ENCODE measurements at places on chromosomes 16 and 17. TPM values are rescaled to one million over a fixed set of nuclear protein-coding genes. Genes with fewer than 3 reads are reported as not detected.

Gene TGFB1I1
- total RNA-seq, result 66.3 TPM

Gene CD300E
- 3.8 TPM for total RNA-seq

DNA sequence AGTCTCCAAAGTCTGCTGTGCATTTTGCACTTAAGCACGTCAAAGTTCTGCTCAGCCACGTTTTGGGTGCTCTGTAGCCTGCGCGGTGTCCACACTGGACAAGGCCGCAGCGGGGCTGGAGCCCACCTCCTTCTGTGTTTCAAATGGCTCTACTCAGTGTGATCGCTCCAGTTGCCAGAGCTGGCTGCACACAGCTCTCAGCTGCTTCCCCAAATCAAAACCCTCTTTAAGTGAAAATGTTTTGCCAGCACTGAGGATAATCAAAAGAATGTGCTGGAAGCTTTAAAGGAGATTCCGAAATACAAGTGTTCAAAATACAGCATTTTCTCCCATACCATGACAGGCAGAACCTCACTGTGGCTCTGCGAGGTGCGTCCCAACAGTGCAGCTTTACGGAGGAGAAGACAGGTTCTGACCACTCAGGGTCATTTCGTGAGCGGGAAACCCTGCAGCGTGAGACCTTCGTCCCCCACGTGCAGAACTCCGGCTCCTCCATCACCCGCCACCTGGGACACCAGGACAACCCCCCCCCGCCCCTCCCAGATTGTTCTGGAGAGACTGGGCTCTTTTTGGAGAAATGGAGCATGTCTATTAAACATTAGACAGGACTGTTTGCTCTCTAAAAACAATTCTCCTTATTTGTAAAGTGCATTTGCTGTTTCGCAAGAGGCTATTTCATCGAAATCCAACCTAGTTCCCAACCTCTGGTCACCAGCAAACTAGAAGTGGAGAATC is 16.6 kb downstream of the TBC1D16 start:
- DNase-seq, result no peak

- DNase-seq, result no peak
Measured at GRCh38 chr16:11372073-11372828, 27.0 kb downstream of the RMI2 start.

- no peak for DNase-seq
Measured at GRCh38 chr16:83842756-83843507, 35.2 kb downstream of the HSBP1 start.

DNA sequence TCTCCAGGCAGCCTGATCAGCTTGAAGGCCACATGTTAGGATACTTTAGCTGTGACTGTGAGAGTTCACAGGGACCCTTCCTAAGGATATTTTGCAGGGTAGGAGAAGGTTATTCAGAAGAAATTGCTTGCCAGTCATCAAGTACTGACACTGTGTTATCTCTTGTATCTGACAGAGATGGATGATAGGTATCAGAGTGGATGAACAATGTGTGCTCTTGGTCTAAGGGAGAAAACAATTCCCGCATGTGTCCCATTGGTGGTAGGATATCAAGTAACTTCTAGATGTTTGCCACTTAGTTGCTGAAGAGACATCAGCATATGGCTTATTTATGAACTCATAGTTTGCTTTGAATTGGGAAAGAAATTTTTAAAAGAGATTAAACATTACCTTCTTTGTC is 219.3 kb downstream of the SPECC1 start:
- no peak for DNase-seq

GRCh38 chr17:39484178-39484577 is 22.9 kb downstream of the CDK12 start:
- DNase-seq, result no peak

Gene HID1
- 16.1 TPM for total RNA-seq

GRCh38 chr17:64085650-64086005 is 44.3 kb downstream of the ERN1 start:
- no peak for DNase-seq

- DNase-seq, result no peak
Measured at GRCh38 chr17:44023545-44024270, 8.9 kb upstream of the TMEM101 start.

GRCh38 chr17:48791128-48792032 is 25.6 kb downstream of the TTLL6 start:
- peak; percentile 86 for DNase-seq

Gene HES7
- 1.1 TPM for total RNA-seq

- no peak for DNase-seq
Measured at GRCh38 chr17:81084680-81085419, 49.9 kb downstream of the BAIAP2 start.

Gene CCL1
- total RNA-seq, result not detected

Gene PDIA2
- total RNA-seq, result 0.85 TPM

DNA sequence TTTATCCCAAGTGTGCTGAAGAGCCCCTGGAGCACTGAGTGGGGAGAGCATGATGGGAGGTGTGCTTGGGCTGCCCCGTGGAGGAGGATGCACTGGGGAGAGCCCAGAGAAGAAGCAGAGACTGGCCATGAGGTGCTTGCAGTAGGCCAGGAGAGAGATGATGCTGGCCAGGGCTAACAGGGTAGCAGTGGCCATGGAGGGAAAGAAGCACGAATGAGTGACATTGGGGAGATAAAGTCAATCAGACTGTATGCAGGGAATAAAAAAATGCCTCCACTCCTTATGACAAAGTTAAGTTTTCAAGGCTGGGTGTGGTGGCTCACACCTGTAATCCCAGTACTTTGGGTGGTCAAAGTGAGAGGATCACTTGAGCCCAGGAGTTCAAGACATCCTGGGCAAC is 5.4 kb upstream of the TMEM220 start:
- no peak for DNase-seq

GRCh38 chr17:57294629-57295501 is 38.5 kb downstream of the MSI2 start:
- DNase-seq, result no peak

Gene TTYH2
- total RNA-seq, result 46.7 TPM

Gene IKZF3
- 2.6 TPM for total RNA-seq

Gene NDRG4
- total RNA-seq, result 7.4 TPM

GRCh38 chr17:71969500-71969899 is 151.3 kb upstream of the SOX9 start:
- DNase-seq, result no peak
